ENCODE measurements at places on chromosomes 6 and 20.

DNA sequence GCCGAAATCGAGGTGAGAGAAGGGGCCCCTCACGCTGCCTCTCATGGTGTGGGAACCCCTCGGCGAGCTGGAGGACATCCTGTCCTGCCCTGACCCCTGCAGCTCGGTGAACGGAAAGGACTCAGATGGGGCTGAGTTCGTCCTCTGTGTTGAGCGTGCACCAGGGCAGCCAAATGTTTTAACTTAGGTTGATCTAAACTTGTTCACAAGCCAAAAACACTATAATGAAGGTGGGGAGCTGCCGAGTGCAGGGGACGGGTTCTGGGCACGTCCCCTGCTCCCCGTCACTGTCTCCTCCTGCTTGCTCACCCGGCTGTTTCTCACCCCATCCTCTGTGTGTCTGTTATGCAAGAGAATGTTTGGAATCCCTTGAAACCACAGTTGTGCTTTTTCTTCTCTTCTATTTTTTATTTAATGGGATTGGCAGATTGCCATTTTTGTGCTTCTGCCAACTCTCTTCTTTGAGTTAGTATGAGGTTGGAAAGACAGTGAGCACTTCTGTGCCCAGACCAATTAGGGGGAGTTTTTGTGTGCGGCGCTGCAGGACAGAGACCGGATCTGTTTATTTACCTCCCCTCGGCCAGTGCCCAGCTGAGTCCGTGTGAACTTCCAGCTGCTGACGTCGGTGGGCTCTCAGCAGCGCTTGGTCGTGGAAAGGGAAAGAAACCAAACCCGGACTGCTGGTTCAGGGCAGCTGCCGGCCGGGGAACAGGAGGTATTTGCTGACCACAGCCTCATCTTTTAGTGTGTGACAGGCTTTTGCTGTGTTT lies 158.1 kb downstream of the DTNBP1 start:
- DNase-seq = peak; percentile 98

- DNase-seq = peak; percentile 75
Observed at GRCh38 chr6:138815797-138816528, 20.1 kb downstream of the ECT2L start.

- no peak for DNase-seq
Observed at GRCh38 chr20:37475252-37475651, 45.8 kb upstream of the NNAT start.

GRCh38 chr6:142824426-142824825 lies 120.5 kb downstream of the HIVEP2 start:
- no peak for DNase-seq

- DNase-seq = peak; percentile 48
Observed at GRCh38 chr20:12053353-12053752, 135.7 kb downstream of the BTBD3 start.

DNA sequence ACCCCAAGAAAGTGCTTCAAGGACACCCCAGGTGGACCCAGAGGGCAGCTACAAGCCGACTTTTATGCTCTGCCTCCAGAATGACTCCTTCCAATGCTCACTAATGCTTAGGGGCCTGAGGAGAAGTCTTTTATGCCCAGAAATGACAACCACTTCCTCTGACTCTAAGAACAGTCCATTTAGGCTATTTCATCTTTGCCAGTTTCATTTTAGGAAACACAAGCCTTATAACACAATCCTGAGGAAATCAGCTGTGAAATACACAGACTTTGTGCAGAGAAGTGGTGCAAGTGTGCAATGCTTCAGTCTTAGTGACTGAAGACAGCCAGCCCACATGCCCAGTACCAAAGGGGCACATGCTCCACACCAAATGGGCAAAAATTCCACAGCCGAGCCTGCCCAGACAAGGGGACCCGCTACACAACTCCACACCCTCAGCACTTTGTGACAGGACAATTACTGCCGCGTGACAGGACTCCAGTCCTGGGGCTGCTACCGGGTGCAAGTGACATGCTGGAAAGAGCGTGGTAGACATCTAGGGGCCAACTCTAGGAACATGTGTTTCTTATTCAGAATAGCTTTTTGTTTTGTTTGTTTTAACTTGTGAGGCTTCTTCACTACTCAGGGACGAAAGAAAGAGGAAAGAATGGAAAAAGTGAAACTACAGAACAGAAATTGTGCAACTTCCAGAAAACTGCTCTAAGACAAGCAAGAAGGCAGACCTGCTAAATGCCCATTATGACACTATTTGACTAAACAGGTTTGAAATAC lies 28.2 kb upstream of the PLAGL1 start:
- peak; percentile 49 for DNase-seq

GRCh38 chr6:107714104-107714503 lies 110.0 kb downstream of the SCML4 start:
- no peak for DNase-seq

DNA sequence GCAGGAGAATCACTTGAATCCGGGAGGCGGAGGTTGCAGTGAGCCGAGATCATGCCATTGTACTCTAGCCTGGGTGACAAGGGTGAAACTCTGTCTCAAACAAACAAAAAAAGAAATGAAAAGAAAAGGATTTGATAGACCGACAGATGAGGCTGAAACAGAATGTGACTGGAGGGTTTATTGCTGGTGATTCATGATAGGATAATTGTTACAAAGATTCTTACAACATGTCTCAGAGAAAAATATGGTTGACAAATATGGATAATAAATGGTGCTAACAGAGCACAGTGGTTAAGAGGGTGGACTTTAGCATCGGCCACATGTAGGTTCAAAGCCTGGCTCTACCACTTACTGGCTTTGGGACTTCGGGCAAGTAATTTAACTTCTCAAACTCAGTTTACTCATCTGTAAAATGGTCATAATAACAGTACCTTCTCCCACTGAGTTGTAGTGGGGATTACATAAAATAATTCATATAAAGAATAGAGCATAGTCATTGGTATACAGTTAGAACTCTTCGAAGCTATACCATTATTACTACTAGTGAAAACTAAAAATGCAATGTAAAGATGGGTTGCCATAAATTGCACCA lies 131.9 kb downstream of the MAP3K7 start:
- no peak for DNase-seq

- DNase-seq = no peak
Observed at GRCh38 chr6:24861934-24862333, 63.2 kb upstream of the ARMH2 start.

- no peak for DNase-seq
Observed at GRCh38 chr6:15751721-15752350, 89.0 kb upstream of the DTNBP1 start.

GRCh38 chr6:165749163-165749562 lies 86.1 kb upstream of the PDE10A start:
- no peak for DNase-seq

GRCh38 chr6:142868917-142869316 lies 76.1 kb downstream of the HIVEP2 start:
- DNase-seq = no peak

DNA sequence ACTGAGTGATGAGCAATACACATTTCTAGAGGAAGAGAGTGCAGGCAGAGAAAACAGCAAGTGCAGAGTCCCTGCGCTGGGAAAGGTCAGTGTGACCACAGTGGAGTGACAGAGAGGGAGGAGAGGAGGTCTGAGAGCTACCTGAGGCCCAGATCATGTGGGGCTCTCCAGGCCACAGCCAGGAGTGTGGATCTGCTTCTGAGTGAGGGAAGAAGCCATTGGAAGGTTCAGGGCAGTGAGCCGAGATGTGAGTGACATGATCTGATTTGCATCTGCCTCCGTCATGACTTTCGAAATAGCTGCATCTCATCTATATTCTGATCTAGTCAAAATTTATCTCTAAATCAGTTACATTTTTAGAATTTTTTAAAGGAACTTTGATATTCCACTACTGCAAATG lies 367.1 kb downstream of the PREX1 start:
- no peak for DNase-seq

- no peak for DNase-seq
Observed at GRCh38 chr6:17866876-17867444, 120.5 kb downstream of the KIF13A start.

- no peak for DNase-seq
Observed at GRCh38 chr6:127717384-127717783, 140.4 kb downstream of the C6orf58 start.

- no peak for DNase-seq
Observed at GRCh38 chr6:76275746-76276145, 203.3 kb upstream of the IMPG1 start.

DNA sequence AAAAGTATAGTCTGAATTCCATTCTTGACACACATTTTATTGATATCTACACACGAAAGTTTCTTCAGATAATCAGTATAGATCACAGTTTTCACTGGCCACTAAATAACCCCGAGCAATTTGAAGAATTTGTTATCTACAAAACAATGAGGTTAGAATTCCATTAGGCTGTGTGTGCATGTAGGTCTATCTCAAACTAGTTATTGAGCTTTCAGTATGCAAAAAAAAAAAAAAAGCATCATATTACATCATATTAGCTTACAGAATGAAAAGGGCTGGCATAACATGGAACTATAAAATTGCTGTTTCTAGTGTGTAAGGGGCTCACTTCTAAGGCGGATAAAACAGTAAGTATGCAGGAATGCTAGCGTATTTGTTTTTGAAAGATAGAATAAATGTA lies 59.5 kb upstream of the ADGRG6 start:
- peak; percentile 17 for DNase-seq

- DNase-seq = peak; percentile 80
Observed at GRCh38 chr6:26311385-26312095, 53.5 kb upstream of the BTN3A2 start.

DNA sequence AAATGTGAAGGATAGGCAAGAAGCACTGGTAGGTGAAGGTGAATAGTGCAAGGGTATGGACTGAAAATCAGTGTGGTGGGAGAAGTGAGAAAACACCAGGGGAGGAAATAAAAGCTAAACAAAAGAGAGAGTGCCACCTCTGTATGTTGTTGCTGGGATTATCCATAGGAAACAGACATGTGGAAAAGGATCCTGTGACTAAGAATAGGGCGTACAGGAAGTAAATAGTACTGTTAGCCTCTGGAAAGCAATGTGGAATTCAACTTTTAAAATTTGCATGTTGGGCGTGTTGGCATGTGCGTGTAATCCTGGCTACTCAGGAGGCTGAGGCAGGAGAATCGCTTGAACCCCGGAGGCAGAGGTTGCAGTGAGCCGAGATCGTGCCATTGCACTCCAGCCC lies 661.7 kb downstream of the KIF16B start:
- no peak for DNase-seq

- no peak for DNase-seq
Observed at GRCh38 chr20:4008877-4009276, 6.5 kb downstream of the RNF24 start.

DNA sequence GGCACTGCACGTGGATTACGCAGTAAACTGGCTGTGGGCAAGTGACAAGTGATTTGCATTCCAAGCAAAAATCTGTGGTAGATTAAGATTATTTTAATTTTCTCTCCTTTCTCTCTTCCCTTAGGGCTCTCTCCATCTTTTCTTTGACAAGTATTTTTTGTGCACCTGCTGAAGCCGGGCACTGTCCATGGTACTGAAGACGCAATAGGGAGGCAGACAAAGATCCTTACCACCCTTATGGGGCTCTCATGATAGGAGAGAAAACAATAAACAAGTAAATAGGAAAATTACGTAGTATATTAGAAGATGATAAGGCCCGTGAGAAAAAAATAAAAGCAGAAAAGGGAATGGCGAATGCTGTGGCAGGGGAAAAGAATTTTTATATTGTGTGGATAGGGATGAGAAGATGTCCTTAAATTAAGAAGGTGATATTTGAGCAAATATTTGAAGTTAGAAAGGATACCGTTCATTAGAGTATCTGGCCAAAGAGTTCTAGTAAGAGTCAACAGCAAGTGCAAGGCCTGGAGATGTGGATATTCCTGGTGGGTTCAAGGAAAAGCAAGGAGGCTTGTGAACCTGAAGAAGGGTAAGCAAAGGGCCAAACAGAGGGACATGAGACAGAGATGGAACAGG lies 146.0 kb downstream of the LAMP5 start:
- DNase-seq = peak; percentile 9

DNA sequence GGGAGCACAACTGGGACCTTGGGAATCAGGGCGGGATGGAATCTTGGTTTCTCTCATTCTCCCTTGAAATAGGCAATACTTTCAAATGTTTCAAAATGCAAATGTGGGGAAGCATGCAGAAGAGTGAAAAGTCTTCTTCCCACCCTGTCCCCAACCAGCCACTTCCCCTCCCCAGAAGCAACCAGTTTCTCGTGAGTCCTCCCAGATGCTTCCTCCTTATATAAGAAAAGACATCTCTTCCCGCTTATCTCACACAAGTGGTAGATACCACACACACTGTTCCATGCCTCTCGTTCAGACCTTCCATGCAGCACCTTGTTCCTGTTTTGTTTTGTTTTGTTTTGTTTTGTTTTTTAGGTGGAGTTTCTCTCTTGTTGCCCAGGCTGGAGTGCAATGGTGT lies 25.1 kb downstream of the HCK start:
- no peak for DNase-seq

Measured in fibroblast of skin of scalp (primary cell).